ENCODE measurements at places on chromosomes 13 and 19. TPM values are rescaled to one million over a fixed set of nuclear protein-coding genes. Genes with fewer than 3 reads are reported as not detected.

Gene FUZ
- polyA plus RNA-seq: 29.1 TPM

Gene KLK1
- 0.71 TPM for polyA plus RNA-seq

Gene KLK2
- not detected for polyA plus RNA-seq

Gene KCNRG
- polyA plus RNA-seq: 7.1 TPM

Gene ZNF486
- polyA plus RNA-seq: 29.2 TPM

Measured in left lung (tissue), 14 donors.